HCT116 (cell line): ENCODE measurements at places on chromosomes 5 and 9. TPM values are rescaled to one million over a fixed set of nuclear protein-coding genes. Genes with fewer than 3 reads are reported as not detected.

The LCN15 gene
- 0.76 TPM for total RNA-seq

The PCDHA7 gene
- total RNA-seq: not detected

The INSL4 gene
- total RNA-seq: not detected

The MAMDC2 gene
- 1.2 TPM for total RNA-seq

The SLCO6A1 gene
- 0.69 TPM for total RNA-seq

The PDE6A gene
- not detected for total RNA-seq

The SLCO4C1 gene
- 0.12 TPM for total RNA-seq

The CD274 gene
- 2.5 TPM for total RNA-seq

The DOCK2 gene
- total RNA-seq: 0.89 TPM

The EGFL7 gene
- 82.0 TPM for total RNA-seq

The RASGEF1C gene
- 1.2 TPM for total RNA-seq

The DMRTA1 gene
- total RNA-seq: not detected

The FOCAD gene
- total RNA-seq: 40.7 TPM

The GNAQ gene
- total RNA-seq: 28.7 TPM

The EQTN gene
- not detected for total RNA-seq

The F2RL1 gene
- 119 TPM for total RNA-seq

The PKD2L2 gene
- total RNA-seq: not detected

The OBP2B gene
- total RNA-seq: not detected

The TAF11L10 gene
- not detected for total RNA-seq

The IQGAP2 gene
- total RNA-seq: 2.0 TPM

The MCTP1 gene
- 0.44 TPM for total RNA-seq

The UBE2R2 gene
- total RNA-seq: 47.0 TPM

The SOX30 gene
- total RNA-seq: 0.27 TPM

The NUTM2F gene
- not detected for total RNA-seq

The BARHL1 gene
- not detected for total RNA-seq

The OR13J1 gene
- not detected for total RNA-seq

The SLC36A3 gene
- total RNA-seq: not detected

The PLCXD3 gene
- total RNA-seq: not detected

The GRIA1 gene
- total RNA-seq: not detected

The NDUFA8 gene
- total RNA-seq: 84.5 TPM

The ROR2 gene
- total RNA-seq: 15.7 TPM

The FAXDC2 gene
- 0.22 TPM for total RNA-seq

The WDR31 gene
- total RNA-seq: 5.9 TPM

The TOMM5 gene
- 161 TPM for total RNA-seq

The MLANA gene
- not detected for total RNA-seq

The ADAMTS12 gene
- total RNA-seq: 0.05 TPM

The CDKN2AIPNL gene
- 63.0 TPM for total RNA-seq

The PCSK5 gene
- total RNA-seq: 6.9 TPM

The FGF1 gene
- not detected for total RNA-seq

The TRAPPC13 gene
- total RNA-seq: 18.2 TPM

The CERT1 gene
- 22.8 TPM for total RNA-seq

The MED27 gene
- 26.9 TPM for total RNA-seq

The NLN gene
- 67.6 TPM for total RNA-seq

The SEC24A gene
- 16.8 TPM for total RNA-seq

The FAM221B gene
- total RNA-seq: not detected

The SLC27A6 gene
- 7.9 TPM for total RNA-seq

The IRX2 gene
- total RNA-seq: not detected

The CCL28 gene
- 0.25 TPM for total RNA-seq

The ITK gene
- total RNA-seq: 0.37 TPM

The ZNF658 gene
- total RNA-seq: 4.0 TPM
